GM23338 (cell line): ENCODE measurements at places on chromosomes 7 and 10. TPM values are rescaled to one million over a fixed set of nuclear protein-coding genes. Genes with fewer than 3 reads are reported as not detected.
A peak's percentile ranks its signal among the peaks of the same experiment; 100 is the strongest.

GRCh38 chr7:110442381-110442837 lies 648.5 kb upstream of the LRRN3 start:
- peak; percentile 81 for DNase-seq
- H3K4me3 ChIP-seq = no peak overlapping the region
- no peaks in the 10 kb centered on the region for H3K27me3 ChIP-seq
- no peak overlapping the region for H3K27ac ChIP-seq
- H3K4me1 ChIP-seq = no peaks in the 10 kb centered on the region

The PRKG1 gene
- 18.2 and 22.8 TPM in 2 replicates for total RNA-seq

The MAGI2 gene
- total RNA-seq = 26.4 and 31.4 TPM in 2 replicates

The KCNIP2 gene
- 2.2 and 2.9 TPM in 2 replicates for total RNA-seq

DNA sequence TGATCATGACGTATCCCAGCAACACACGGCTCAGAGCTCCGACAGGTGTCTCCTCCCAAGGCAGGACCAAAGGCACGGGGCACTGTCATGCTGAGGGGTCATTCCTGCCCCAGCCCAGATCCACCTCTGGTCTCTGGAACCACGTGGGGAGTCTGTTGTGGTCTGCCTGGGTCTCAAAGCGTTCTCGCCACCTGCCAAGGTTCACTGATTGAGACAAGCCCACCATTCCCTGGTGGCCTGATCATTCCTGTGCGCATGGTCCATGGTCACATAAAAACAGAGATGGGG lies 83.5 kb downstream of the HIPK2 start:
- no peaks in the 10 kb centered on the region for H3K27me3 ChIP-seq
- H3K27ac ChIP-seq = no peak overlapping the region
- H3K4me1 ChIP-seq = no peaks in the 10 kb centered on the region
- DNase-seq = no peak
- H3K4me3 ChIP-seq = no peak overlapping the region
